Fibroblast of the conjunctiva (primary cell): ENCODE measurements at places on chromosomes 1 and 21.

DNA sequence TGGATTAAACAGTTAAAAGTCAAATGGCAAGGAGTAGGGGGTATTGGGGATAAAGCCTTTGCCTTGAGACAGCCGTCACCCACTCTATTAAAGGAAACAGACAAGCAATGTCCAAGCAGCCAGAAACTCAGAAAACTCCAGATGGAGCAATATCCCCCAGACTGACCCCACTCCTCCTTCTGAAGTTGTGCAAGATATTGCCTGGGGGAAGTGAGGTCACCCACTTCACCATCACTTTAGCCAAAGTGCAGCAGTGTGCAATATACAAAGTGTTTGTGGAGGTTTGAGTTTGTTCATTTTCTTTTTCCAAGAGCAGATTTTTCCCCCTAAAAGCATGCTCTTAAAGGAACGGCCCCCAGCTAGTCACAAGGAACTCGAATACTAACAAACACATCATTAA lies 125.1 kb downstream of the ETS2 start:
- DNase-seq: peak; percentile 72

DNA sequence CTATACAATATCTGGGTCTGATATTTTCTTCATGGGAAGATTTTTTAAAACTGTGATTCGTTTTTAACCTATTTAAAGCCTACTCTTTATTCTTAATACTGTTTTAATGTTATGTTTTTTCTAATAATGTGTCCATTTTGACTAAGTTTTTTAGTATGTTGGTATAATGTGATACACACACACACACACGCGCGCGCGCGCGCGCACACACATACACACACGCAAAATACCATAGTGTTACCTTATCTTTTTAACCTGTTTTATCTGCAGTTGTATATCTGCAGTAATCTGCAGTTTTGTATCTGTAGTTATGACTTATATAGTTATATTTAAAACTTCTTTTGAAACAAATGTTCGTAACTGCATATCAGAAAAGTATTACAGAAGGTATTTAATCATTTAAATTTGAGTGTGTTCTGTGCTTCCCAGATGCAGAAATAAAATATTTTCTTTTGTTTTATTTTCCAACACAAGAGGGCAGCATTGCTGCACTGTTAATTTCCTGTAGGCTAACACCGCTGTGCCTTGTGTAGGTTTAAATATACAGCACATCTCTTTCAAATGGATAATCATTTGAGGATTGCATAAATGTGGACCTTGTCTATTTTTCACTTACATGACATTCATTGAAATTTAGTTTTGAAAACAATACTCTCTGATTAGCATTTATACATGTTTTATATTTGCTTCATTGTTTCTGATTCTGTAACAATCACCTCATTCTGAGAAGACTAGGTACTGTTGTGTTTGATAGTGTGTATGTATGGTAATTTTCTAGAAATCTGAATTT lies 166.1 kb downstream of the PDE4B start:
- peak; percentile 12 for DNase-seq

- no peak for DNase-seq
Measured at GRCh38 chr21:42737951-42738590, 84.7 kb downstream of the PDE9A start.

DNA sequence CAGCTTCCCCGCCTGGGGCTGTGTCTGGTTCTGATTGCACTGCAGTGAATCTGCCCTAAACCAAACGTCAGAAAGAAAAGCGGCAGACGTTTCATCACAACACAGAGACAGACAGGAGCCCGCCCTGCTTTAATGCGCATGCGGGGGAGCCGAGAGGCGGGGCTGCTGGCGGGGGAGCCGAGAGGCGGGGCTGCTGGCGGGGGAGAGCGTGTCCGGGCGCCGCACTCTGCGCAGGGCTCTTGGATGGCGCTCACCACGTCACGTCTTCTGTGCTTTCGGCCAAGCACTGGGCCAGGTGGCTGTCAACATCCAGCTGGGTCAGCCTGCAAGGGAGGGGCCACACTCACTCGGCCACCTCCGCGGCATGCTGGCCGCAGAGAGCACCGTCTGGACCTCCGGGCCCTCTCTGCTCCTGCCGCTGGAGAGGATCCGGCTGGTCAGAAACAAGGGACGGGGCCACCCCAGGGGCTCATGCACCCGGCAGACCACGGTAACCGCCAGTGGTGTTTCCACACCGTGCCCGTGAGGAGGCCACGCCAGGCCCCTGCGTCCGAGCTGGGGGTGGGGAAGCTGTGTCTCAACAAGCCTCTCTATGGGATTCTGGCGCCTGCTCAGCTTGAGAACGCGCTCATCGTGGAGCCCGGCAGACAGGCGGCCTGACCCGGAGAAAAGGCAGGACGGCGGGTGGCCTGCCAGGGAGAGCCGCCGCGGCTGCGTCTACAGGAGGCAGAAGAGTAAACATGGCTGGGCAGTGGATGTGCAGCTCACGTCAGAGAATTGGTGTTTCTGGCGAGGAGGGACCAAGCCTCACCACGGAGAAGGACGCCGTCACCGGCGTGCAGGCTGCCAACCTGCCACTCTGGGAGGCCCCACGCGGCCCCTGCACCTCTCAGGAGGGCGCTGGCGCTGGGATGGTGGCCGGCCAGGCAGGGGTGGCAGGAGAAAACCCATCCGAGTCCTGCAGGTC lies 4.8 kb downstream of the FAAP20 start:
- peak; percentile 90 for DNase-seq

- no peak for DNase-seq
Measured at GRCh38 chr1:154998201-154998780, 4.3 kb upstream of the ZBTB7B start.

DNA sequence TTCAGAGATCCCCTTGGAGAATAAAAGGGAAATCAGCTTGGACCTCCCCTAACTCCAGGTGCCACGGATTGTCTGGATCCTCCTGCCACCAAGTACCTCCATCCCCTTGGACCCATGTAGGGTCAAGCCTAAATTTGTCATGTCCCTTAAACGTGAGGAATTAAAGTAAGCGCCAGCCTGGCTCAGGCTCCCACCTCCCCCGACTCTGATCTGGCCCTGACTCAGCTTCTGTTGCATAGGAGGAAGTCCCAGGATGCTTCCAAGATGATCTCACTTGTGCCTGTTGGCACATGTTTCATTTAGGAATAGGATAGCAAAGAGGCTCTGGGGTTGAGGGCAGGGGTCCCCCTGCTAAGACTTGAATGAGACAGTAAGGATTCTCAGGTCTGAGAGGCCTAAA lies 231.9 kb upstream of the JUN start:
- DNase-seq: peak; percentile 35

DNA sequence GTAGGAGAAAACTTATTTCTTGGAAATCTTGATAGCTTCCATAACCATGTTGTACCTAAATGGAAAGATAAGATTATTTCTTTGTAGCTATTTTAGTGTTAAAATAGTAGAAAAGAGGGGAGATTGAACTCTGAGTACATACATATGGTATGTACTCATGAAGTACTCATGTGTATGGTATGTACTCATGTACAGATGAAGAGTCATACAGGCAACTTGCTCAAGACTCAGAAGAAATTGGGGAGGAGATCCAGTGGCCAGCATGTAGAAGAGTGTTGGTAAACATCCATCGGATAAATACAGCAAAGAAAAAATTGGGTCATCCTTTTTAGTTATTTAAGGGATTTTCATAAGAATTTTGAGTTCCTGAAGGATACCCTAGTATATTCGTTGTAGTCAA lies 29.0 kb downstream of the MDM4 start:
- DNase-seq: no peak

- DNase-seq: no peak
Measured at GRCh38 chr1:17515902-17516301, 23.6 kb upstream of the ARHGEF10L start.

GRCh38 chr21:45550522-45551210 lies 8.4 kb upstream of the SLC19A1 start:
- DNase-seq: no peak

DNA sequence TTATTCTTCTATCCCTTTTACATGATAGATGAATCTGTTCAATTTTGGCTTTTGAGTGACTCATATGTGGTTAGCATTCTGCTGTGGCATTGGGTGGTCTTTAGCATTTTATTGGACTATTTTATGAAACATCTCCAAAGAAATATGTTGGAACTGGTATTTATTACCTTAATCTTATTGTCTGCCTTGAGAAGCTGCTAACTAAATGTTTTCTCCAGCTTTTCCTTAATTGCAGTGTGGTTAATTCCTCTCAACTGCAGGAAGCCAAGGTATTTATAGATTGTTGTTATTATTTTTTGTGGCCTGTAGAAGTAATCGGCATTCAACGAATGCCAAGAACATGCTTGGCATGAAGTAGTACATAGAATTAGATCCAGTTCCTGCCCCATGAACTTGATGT lies 64.1 kb downstream of the NOS1AP start:
- DNase-seq: no peak

DNA sequence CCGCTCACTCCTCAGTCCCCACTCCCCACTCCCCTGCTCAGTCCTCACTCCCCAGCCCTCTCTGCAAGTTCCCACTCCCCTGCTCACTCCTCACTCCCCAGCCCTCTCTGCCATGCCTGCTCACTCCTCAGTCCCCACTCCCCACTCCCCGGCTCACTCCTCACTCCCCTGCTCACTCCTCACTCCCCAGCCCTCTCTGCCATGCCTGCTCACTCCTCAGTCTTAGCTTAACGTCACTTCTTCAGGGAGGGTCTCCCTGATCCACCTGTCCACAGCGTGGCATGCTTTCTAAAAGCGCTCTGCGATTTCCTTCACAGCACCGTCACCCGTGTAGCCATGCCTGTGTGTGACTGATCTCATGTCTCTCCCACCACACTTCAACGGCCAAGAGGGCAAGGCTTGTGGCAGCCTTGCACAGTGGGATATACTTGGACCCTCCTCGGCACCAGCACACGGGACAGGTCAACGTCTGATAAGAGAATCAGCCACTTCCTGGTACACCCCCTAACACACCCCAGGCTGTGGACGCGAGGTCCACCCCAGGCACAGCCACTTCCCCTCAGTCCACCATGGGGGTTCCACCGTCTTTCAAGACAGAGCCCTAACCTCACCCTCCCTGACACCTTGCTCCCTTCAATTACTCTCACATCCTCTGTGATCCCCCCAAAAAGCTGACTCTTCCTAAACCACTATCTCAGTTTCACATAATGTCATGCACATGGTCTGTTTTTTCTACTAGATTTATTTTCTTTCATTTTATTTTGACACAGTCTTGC lies 14.0 kb downstream of the PRDM15 start:
- no peak for DNase-seq

DNA sequence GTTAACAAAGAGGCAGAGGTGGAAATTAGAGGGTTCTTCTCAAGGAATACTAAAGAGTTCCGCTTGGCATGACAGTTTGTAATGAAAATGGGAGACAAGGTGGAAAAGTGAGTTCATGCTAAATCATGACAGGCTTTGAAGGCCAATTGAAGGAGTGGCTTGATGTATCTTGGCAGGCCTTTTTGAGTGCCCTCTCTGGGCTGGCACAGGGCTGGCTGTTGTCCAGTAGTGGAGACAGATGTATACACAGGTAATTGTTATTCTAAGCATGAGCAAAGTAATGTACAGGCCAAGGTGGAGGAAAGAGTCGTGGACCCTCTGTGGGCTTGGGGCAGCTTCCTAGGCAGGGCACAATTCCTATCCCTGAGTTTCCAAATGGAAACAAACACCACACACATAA lies 196.7 kb upstream of the GALNT2 start:
- DNase-seq: no peak
